ENCODE measurements at places on chromosomes 12 and 14.

DNA sequence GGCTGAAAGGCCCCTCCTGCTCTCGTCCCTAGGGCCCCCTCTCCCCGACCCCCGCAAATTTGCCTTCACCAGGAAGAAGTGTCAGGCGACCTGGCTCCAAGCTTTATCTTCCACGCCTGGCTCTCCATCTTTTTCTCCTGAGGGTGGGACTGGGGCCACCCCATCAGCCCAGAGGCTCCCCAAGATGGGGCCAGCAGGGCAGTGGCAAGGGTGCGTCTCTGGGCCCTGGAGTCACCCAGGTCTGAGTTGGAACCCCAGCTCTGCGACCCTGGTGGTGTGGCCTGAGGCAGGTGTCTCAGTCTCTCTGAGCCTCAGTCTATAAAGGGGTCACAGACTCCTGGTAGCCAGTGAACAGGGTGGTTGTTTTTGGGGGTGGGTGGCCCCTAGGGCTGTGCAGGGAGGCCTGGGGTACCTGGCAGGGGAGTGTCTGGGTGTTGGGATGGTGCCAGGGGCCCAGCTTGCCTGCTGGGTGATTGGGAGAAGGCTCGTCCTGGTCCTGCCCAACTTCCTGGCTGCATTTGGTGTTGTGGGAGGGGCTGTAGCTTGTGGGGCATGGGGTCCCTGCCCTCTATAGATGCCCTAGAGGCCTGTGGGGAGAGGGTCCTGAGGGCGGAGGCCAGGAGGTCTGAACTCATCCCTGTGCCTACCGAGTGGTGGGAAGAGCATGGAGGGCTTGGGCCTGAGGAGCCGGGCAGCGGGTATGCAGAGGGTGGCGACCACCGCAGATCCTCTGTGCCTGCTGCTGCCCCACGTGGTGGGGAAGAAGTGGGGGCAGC lies 7.6 kb downstream of the KIF26A start:
- no peak for DNase-seq

- DNase-seq: no peak
Measured at GRCh38 chr12:94650143-94651056, at the start of gene TMCC3. Gene TMCC3, minus strand, starts transcription at chr12:94650557. Its CDS starts 127 bp downstream, at chr12:94650430.

DNA sequence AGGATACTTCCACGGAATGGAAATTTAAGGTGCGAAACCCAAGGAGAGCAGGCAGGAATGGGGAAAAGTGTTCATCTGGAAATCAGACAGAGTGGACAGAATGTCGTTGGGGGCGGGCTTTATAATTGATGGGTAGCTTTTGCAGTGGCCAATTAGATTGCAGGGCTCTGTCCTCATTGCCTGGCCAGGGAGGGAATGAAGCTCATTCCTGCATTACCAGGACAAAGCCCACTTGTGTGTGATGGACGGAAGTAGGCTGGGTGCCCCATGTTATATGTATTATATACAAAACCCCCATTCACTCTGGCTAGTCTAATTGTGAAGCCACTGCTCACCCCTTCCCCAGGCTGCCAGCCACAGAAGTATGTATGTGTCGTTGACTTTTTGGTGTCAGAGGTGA lies 23.6 kb downstream of the ZNF664 start:
- DNase-seq: no peak

GRCh38 chr14:73761618-73762355 lies 47.6 kb upstream of the PNMA1 start:
- DNase-seq: no peak

- no peak for DNase-seq
Measured at GRCh38 chr12:105469701-105470100, 139.2 kb downstream of the C12orf75 start.

GRCh38 chr14:85915711-85916110 lies 385.8 kb downstream of the FLRT2 start:
- DNase-seq: no peak

GRCh38 chr12:24088751-24089509 lies 139.5 kb upstream of the SOX5 start:
- no peak for DNase-seq

- DNase-seq: no peak
Measured at GRCh38 chr14:99781091-99781490, 12.1 kb upstream of the EML1 start.

- DNase-seq: no peak
Measured at GRCh38 chr12:65300679-65301349, 22.3 kb downstream of the MSRB3 start.

DNA sequence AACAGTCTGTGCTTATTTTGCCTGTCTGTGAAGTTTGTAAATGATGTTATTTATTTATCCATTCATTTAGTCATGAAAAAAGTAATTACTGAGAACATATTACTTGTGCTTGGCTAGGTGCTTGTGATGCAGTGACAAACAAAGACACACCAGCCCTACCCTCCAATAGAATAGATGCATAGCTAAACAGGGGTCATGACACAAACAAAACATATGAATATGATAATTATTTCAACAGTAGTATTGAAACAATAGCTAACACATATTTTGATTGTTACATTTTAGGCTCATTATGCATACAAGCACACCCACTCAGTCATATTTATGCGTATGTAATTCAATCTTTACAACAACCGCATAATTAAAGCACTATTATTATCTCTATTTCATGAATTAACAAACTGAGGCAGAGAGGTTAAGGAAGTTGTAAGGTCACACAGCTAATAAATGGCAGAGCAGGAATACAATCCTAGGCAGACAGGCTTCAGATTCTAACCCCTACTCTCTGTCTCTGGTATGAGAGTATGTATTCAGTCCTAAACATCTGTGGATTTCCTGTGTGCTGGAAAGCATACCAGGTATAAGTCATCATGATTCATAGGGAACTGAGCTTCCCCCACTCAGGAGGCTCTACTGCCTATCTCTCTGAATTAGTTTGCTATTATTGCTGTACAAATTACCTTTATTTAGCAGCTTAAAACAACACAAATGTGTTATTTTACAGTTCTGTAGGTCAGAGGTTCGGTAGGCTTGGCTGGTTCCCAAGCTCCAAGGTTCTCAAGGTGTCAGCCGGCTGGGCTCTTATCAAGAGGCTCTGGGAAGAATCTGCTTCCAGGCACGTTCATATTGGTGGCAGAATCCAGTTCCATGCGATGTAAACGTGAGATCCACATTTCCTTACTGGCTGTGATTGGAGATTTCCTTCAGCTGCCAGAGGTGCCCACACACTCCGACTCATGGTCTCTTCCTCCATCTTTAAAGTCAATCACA lies 509.4 kb downstream of the GALC start:
- no peak for DNase-seq

DNA sequence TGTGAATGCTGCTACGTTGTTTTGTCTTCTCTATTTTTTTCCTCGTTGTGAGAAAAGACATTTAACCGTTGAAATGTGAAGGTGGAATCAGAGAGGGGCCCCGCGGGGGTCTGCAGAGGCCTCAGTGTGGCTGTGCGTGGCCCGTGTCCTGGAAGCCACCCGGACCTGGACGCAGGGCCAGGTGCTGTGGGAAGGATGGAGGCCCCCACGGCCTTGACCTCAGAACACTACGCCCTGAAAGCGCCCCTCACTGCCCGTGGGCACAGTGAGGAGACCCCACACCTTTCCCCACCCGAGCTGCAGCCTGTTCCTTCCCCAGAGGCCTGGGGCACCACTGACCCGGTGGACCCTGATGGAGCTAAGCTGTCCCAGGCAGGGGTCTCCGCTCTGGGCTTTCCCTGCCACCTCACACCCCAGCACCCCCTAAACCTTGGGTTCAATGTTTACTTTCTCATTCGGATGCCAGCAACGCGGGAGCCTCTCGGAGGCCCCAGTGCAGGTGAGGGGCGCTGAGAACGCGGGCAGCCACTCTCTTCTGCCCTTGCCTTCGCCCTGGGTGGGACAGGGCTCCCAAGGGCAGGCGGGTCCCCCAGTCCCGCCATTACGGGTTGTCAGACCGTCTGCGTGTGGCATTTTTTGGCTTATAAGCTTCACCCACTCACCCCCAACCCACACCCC lies 26.9 kb downstream of the SETD1B start:
- no peak for DNase-seq

- peak; percentile 38 for DNase-seq
Measured at GRCh38 chr12:5388581-5389535, 43.0 kb upstream of the NTF3 start.

DNA sequence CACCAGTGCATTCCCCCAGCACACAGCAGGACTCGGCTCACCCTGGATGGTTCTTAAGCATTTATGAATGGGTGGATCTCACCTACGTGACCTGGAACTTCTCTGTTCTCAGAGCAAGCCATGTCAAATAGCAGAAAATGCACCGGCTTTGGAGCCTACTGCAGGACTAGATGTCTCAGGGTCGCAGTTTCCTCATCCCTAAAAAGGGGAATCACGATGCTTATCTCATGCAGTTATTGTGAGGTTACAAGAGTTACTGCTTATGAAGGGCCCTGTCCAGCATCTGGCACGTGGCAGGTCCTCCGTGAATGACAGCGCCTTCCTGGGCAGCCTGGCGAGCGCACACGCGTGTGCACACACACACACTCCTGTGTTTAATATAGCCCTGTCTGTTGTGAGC lies 128.5 kb downstream of the ETV6 start:
- no peak for DNase-seq

- DNase-seq: no peak
Measured at GRCh38 chr12:22689876-22690275, 64.9 kb downstream of the ETNK1 start.

DNA sequence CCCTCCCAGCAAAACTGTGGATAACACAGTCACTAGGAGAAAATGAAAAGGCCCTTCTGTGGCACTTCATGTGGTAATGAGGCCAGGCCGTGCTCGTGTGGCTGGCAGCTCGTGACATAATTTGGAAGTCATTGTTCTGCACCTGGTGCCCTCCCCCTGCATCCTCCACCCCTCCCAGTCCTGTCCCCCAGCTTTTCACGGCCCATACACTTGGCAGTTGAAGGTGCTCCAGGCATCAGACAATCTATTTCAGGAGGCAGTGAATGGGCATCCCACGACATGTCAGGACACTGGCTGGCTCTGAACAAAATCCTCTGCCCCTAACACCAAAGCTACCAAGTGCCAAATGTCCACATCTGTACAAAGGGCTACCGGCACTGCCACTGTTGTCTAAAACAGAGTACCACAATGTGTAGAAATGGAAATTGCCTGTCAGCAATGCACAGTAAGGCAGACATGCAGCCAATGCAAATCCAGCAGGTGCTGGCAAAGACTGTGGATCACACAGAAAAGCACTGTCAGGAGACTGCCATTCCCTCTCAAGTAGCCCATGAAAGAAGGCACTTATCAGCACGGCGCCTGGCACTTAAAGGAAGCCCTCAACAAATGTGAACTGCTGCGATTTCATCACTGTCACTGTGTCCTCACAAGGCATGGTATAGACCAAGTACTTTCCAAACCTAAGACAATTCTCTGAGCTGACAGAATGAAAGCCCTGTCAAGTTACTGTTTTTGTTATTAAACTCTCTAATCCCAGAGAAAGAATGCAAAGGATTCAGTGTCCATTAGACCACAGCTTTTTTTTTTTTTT lies 39.1 kb downstream of the CORO1C start:
- no peak for DNase-seq

GRCh38 chr12:546265-546919 lies 86.7 kb downstream of the B4GALNT3 start:
- no peak for DNase-seq

DNA sequence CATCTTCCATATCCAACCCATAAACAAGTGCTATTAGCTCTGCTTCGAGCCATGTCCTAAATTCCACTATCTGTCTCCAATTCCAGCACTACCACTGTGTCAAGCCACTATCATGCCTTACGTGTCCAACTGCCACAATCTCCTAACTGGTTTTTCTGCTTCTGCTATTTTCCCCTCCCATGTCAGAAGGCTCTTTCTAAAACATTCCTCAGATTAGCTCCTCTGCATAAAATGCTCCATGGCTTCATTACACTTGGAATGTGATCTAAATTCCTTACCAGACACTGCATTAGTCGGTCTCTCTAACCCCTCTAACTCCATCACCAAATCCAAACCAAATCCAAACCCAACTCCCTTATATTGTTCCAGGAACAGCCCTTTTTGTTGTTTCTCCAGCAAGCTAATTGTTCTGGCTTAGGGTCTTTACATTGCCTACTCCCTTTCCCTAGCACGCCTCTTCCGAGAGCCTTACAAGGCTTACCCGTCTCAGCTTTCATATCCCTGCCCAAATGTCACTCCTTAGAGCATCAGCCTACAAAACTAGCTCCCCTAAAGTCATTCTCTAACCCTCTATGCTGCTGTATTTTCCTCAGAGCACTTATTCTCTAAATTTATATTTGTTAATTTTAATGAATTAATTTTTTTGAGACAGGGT lies 139.7 kb downstream of the HELB start:
- no peak for DNase-seq

GRCh38 chr12:45184147-45184963 lies 31.5 kb upstream of the ANO6 start:
- DNase-seq: no peak

DNA sequence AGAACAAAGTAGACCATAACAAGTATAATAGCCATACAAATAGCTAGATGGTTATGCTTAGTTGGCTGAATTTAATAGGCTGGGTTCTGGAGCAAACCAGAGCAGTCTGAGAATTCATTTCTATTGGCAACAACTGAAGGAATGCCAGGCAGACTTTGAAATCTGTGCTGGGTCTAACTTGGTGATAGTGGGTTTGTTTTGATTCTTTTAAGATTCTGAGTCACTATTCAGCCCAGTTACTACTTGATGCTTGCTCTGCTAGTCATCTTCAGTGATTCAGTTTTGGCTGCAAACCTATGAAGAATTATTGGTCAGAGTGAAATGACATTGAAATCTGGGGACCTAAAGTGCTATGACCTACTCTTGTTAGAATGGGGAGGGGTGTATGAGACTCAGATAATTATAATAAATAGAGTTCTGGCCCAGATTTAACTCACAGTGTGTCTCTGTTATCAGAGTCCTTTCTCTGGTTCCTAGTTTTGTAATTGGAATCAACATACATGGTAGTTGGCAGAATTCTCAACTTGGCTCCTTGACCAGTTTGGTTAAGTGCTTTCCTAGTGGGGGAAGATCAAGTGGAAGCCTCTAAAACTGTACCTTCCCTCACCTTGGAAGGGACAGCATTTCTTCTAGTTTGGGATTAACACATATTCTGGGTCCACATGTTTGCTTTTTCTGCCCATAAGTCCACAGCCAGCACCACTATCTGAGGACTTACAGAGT lies 43.5 kb downstream of the MNAT1 start:
- DNase-seq: no peak

- DNase-seq: peak; percentile 34
Measured at GRCh38 chr12:122081697-122082221, 3.2 kb downstream of the MLXIP start.

DNA sequence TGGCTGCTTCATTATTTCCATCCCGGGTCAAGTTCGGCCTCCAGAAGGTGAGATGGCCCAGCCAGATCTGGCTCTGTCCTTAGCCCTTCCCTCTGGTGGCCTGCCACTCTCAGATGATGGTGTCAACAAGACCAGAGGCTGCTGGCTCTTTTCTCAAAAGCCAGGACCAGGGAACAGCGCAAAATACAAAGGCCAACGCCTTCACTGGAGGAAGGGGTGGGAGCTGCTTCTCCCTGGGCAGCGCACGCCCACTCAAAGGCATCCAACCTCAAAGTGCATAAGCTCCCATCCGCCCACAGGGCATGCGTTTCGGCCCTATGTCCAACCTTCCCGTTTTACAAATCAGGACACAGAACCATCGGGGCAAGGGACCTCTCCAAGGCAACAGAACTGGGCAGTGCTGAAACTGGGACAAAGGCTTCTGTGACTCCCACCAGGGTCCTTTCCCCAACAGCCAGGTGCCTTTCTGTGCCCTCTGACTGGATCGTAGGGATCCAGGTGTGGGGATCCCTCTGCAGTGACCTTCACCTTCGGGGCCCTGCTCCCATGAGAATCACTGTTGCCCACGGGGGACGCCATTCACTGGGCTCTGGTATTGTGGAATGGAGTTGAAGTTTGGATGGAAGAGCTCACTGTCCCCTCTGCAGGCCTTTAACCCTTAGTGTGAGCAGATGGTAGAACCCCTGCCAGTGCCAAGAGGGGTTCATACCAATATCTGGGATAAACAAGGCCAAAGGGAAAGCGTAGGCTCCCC lies 76.8 kb downstream of the NINJ2 start:
- DNase-seq: no peak

Data from H54 (cell line).